Stimulated activated CD8-positive, alpha-beta memory T cell treated with anti-CD3 and anti-CD28 coated beads, Interleukin-12 subunit alpha, Interleukin-12 subunit beta, amount 100 ng/mL, for 1 hour (primary cell): ENCODE measurements at places on chromosomes 1 and 21.

DNA sequence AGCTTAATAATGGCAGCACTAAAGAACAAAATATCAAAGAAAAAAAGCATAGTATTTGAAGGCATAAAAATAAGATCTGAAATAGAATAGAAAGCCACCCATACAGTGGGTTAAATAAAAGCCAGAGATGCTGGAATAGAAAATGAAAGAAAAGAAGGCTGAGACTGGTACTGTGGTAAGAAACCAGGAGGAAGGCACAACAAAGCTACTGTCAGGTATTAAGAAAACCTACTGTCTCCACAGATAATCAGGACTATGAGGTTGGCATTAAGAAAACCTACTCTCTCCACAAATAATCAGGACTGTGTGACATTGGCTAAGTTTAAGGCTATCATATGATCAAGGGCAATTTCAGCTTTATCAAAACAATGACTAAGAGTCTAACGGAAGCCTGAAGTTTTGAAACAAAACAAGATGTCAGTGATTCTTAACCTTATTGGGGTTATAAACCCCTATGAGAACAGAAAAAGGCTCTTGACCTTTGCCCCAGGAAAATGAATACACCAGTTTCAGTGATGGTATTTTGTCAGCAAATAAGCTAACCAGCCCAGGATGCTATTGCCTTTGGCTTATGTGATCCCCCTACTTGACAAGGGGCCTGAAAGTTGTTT is 24.4 kb downstream of the MCOLN2 start:
- no peak for DNase-seq

DNA sequence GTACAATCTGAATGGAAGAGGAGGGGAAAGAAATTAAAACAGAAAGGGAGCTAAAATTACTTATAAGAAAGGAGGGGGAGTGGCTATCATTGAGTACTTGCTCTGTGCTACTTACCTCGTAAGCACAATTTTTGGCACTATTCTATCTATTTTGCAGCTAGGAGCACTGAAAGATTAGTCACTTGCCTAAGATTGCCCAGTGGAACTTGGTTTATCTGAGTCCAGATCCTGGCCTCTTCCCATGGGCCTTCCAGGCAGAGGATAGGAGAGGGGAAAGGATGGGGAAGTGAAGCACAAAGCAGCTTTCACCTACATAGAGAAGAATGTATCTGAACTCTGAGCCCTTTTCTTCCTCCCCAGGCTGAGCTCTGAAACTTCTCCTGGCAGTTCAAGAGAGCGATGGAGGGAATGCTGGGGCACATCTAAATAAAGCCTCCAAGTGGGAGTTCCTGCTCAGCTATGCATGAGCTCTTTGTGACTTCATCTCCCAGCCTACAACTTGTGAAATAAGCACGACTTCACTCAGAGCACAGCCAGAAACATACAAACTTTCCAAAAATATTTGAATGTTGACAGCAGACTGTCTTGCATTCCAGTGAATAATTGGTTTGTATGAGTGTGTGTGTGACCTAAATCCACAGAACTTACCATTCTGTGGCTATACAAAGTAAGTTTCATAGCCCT is 29.4 kb downstream of the HMGB4 start:
- DNase-seq = no peak

- no peak for DNase-seq
Measured at GRCh38 chr1:3668585-3669300, 16.4 kb downstream of the TP73 start.

DNA sequence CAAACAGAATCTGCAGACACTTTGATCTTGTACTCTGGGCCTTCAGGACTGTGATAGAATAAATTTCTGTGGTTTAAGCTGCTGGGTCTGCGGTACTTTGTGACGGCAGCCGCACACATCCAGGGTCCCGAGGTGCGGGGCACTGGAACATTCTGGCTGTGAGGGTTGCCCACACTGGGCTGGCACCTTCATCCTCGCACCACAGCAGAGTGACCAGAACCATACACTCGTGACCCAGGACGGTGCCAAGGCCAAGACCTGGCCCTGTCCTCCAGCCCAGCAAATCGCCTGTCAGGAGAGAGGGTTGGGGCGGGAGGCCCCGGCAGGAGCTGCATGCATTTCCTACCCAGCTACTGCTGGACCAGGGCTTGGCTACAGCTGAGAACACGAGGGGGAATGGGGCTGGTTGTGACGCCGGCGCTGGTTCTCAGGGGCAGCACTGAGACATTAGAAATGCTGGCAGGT is 2.6 kb upstream of the FTCD start:
- DNase-seq = no peak

GRCh38 chr1:210457568-210457967 is 128.9 kb downstream of the HHAT start:
- DNase-seq = no peak

DNA sequence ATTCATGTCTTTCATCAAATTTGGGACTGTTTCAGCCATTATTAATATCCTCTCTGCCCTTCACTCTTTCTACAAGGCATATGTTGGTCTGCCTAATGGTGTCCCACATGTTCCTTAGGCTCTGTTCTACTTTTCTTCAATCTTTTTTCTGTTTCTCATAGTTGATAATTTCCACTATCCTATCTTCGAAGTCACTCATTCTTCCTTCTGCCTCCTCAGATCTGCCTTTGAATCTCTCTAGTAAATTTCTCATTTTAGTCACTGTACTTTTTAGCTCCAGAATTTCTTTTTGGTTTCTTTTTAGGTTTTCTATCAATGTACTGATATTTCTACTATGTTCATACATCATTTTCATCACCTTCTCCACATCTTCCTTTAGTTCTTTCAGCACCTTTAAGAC is 20.0 kb upstream of the NIBAN1 start:
- no peak for DNase-seq

DNA sequence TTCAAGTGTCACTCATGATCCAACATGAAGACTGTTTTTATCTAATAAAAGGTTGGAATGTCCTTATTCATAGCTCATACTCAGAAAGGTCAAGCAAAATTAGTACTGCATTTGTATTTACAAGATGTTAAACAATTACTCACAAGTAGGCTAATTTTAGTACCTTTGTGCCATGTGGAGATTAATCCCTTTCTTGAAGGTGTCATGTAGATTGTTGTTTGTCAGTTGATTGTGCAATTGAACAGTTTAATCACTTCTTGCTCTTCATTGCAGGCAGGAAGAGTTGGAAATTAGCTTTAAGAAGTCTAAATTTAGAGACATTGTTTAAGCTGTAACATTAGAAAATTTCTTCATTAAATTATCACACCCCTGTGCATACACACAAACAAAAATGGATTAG is 847.1 kb downstream of the KCNT2 start:
- DNase-seq = no peak

DNA sequence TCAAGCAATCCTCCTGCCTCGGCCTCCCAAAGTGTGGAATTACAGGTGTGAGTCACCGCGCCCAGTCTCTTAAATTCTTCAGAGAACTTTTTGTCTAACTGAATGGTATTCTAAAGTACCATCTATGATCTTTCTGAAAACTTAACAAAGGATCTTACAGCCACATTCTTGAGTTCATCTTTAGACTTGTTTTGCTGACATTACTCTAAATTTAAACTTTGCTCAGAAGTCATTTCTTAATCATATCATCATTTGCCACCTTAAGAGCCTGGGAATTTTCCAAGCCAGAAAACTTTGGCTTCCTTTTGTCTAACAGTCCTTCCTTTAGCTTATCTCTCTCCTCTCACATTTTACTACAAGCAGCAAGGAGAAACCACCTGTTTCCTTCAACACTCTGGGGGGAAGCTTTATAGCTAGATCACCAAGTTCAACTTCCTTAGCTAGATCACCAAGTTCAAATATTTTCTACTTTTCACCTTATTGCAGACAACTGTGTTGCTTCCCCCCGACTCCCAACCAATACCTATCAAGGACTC is 5.4 kb upstream of the ZBTB8A start:
- DNase-seq = no peak

GRCh38 chr21:25396135-25396711 is 211.1 kb downstream of the MRPL39 start:
- DNase-seq = no peak

DNA sequence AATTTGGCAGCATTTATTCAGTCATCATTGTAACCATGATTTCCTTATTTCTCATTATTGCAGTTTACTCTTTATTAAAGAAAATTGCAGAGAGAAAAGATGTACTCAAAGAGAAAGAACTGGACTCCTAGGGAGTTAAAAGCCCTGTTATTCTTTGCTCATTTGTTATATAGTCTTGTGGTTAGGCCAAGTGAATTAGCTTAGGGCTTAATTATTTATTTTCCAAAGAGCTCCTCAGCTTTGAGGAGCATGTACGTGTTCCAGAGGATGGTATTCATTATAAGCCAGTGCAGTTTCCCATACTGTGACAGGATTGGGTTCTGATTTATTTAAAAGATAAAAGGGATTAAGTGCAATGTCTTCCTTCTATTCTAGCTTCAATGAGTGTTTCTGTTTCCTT is 86.4 kb downstream of the GPR161 start:
- no peak for DNase-seq

GRCh38 chr1:37825506-37825905 is 17.5 kb upstream of the YRDC start:
- DNase-seq = no peak

- peak; percentile 51 for DNase-seq
Measured at GRCh38 chr1:32773018-32773763, 44.0 kb downstream of the YARS1 start.

- DNase-seq = no peak
Measured at GRCh38 chr1:208202333-208202995, 41.7 kb downstream of the PLXNA2 start.

GRCh38 chr1:206556750-206557635 is 49.7 kb downstream of the RASSF5 start:
- peak; percentile 79 for DNase-seq

DNA sequence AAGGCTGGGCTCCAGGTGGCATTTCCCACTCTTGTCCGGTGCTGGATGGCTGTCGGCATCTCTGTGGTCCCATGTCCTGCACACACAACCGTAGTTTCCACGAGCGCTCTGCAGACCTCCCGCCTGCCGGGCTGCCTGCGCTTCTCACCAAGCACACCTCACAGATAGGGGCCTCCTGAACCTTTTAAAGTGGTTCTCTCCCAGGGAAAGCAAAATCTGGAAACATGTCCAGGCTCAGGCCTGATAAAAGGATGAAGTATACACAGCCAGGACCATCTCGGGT is 46.2 kb downstream of the CAPN9 start:
- DNase-seq = no peak

- no peak for DNase-seq
Measured at GRCh38 chr21:28375708-28376385, 616.8 kb downstream of the LTN1 start.

DNA sequence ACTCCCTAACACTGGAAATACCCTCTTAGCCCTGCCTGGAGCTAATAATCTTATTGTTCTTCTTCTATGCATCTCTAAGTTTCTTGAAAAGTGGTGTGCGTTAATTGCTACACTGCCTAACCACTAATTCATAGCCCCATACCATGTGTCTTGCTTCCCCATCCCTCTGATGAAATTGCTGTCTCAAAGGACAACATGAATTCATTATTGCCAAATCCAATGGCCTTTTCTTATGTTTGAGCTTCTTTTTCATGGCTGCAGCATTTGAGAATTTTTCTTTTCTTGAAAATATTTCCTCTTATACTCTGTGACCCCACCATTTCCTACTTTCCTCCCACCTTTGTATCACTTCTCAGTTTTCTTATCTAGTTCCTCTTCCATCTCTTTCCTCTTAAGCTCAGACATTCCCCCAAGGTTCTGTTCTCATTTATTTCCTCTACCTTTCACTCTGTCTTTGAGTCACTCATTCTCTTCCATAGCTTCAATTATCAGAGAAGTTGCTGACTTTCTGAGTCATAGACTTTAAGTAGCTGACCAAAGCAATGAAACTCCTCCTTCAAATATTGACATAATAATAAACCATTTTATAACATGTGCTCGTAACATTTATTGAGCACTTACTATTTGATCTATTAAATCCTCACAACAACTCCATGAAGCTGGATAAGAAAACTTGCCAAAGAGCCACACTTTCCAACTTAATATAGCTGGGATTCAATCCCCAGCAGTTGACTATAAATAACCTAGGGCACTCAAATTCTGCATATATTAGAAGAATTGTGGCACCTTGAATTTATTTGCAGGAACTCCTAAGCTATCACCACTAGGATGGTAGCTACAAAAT is 35.5 kb upstream of the ATP6V1G3 start:
- no peak for DNase-seq

GRCh38 chr1:94298861-94299260 is 61.5 kb upstream of the ARHGAP29 start:
- DNase-seq = no peak
